Regular cardiac myocyte (primary cell): ENCODE measurements at places on chromosomes 4 and X. TPM values are rescaled to one million over a fixed set of nuclear protein-coding genes. Genes with fewer than 3 reads are reported as not detected.

The SPANXB1 gene
- total RNA-seq: not detected in 2 replicates

The PDE5A gene
- 80.3 and 93.7 TPM in 2 replicates for total RNA-seq

The SYTL5 gene
- total RNA-seq: 0.58 and 1.4 TPM in 2 replicates

The SMR3B gene
- not detected in 2 replicates for total RNA-seq

The S100P gene
- not detected in 2 replicates for total RNA-seq

The PPEF1 gene
- not detected in 2 replicates for total RNA-seq

The TGIF2LX gene
- not detected in 2 replicates for total RNA-seq

The AMTN gene
- not detected in 2 replicates for total RNA-seq

The ETDA gene
- not detected in 2 replicates for total RNA-seq

The PIM2 gene
- 5.2 and 7.0 TPM in 2 replicates for total RNA-seq
